LoVo (cell line): ENCODE measurements at places on chromosomes 7 and 10.

- no peak for DNase-seq
These were observed 112.5 kb downstream of the MYOF start for GRCh38 chr10:93369588-93370164.

- DNase-seq = no peak
These were observed 213.0 kb upstream of the SMIM30 start for GRCh38 chr7:113331155-113331898.

DNA sequence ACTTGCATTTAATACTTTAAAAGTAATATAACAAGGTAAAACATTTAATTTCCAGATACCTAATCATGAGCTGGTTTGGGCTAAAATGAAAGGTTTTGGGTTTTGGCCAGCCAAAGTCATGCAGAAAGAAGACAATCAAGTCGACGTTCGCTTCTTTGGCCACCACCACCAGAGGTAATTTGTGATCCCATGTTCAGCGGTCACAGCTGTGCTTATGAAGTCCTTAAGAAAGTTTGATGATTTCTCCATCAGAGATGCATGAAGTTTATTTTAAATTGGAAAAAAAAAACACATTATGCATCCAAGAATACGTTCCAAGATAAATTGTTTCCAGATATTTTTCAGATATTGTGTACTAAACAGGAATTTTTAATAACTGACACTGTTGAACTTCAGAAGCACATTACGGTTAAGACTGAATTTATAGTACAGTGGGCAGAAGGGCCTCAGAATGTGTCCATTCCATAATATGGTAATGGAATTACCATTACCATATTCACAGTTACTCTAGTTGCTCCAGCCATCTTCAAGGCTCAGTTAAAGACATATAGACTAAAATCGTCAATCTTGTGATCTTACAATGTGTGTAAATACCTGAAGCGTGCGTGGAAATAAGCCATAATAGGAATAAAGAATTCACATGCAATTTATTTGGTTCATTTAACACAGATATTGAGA lies 106.8 kb downstream of the ZMYND11 start:
- DNase-seq = no peak

- no peak for DNase-seq
These were observed 40.2 kb downstream of the CTBP2 start for GRCh38 chr10:125120053-125120710.

GRCh38 chr10:103666087-103666761 lies 172.7 kb downstream of the NEURL1 start:
- no peak for DNase-seq
